ENCODE measurements at places on chromosomes 16 and 17.

- no peak for DNase-seq
These were observed 161.0 kb downstream of the CCDC182 start for GRCh38 chr17:57584050-57584551.

- no peak for DNase-seq
These were observed 591 bp downstream of the DHX38 start for GRCh38 chr16:72094266-72094610.

- no peak for DNase-seq
These were observed 3.3 kb downstream of the ZCCHC14 start for GRCh38 chr16:87489434-87490045.

- DNase-seq: no peak
These were observed 1400.1 kb downstream of the CDH8 start for GRCh38 chr16:60636117-60636516.

DNA sequence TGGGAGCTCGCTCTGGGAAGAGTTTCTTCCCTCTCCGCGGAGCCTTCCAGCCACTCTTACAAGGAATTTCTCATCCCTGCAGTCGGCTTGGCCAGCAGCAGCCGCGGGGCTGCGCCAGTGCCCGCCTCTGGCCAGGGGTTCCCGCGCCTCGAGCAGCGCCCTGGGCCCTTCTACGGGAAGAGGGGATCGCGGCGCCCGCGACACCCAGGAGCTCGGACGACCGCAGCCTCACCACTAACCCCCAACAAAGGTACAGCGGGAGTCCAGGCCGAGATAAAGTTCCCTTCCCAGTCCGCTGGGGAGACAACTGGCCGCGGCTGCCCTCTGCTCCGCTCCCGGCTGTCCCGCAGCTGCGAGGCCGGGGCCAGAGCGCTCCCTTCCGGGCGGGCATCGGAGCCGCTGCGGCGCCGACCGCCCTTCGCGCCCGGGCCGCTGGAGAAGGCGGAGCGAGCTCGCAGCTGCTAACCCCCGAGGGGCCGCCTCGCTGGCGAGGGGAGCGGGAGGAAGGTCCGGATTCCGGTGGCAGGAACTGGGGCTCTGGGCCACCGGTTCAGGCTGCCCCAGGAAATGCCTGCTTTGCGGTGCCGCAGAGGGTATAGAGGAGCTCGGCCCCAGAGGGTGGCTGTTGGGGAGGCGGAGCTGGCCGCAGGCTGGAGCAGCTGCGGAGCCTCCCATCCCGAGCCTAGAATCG is 3.6 kb upstream of the HS3ST3B1 start:
- no peak for DNase-seq

GRCh38 chr17:57994436-57994835 is 6.4 kb upstream of the VEZF1 start:
- no peak for DNase-seq

GRCh38 chr17:36506831-36507230 is 20.4 kb downstream of the ZNHIT3 start:
- no peak for DNase-seq

- no peak for DNase-seq
These were observed 34.3 kb upstream of the SLC12A3 start for GRCh38 chr16:56830669-56831068.

GRCh38 chr17:70242781-70243437 is 73.6 kb downstream of the KCNJ2 start:
- no peak for DNase-seq

DNA sequence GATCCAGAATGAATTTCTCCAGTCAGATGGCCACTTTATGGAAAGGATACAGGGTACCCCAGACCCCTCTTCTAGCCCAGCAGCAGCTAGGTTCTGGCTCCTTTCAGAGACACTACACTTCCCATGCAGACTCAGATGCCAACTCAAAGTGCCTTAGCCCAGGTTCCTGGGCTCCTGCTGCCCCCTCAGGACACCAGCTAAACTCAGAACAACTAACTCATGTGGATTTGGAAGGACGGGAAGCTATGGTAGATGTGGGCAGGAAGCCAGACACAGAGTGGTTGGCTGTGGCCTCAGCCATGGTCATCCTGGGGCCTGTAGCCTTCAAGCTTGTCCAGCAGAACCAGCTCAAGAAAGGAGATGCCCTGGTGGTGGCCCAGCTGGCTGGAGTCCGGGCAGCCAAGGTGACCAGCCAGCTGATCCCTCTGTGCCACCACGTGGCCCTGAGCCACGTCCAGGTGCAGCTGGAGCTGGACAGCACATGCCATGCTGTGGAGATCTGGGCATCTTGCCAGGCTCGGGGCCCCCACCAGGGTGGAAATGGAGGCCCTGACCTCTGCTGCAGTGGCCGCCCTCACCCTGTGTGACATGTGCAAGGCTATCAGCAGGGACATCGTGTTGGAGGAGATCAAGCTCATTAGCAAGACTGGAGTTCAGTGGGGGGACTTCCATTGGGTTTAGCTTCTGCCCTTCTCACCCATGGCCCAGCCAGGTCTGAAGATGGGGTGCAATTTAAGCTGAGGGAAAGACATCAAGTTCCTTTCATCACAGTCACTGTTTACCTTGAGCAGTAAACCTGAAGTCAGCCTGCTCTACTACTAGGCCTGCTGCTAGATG is 111.8 kb downstream of the N4BP1 start:
- DNase-seq: no peak

GRCh38 chr17:74964988-74965622 is 7.5 kb downstream of the HID1 start:
- no peak for DNase-seq

DNA sequence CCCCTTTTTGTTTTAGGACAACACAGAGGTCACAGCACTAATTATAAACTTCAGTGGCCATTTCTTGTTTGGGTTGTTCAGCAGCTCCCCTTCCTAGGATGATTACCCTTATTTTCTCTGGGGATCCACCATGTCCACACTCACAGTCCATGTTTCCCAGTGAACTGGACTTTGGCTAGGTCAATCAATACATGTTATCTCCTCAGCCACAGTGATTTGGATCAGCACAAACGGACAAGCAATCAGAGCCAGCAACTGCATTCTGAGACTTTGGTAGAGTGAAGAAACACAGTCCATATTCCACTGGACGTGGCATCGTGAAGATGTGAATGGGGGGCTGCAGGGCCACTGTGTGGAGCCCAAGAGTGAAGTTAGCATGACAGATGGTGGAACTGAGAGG is 4.6 kb downstream of the TMEM220 start:
- no peak for DNase-seq

DNA sequence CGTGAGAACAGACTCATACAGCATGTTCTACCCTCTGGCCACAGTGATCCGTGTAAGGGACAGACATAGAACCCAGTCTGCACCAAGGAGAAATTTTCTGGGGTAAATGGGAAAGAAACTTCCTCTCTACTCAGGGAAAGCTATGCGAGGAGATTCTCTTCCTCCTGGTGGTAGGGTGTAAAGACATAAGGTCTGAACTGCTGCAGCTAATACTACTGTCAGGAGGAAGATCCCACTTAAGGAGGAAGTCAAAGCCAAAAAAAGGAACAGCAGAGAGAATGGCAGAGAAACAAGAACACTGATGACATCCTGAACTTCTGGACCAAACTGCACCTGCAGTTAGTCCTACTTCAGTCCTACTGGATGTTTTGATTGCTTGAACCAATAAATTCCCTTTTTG is 7.1 kb upstream of the TM4SF5 start:
- DNase-seq: no peak

Measured in SK-N-DZ (cell line).